Breast epithelium (tissue), 4 donors: ENCODE measurements at places on chromosomes 2 and 18.

GRCh38 chr18:14015416-14015815 is 100.1 kb upstream of the MC2R start:
- no peak for DNase-seq

GRCh38 chr2:45898819-45899218 is 247.3 kb downstream of the PRKCE start:
- DNase-seq = no peak

GRCh38 chr2:73952499-73953446 is 26.1 kb downstream of the DGUOK start:
- no peak for DNase-seq

- no peak for DNase-seq
Measured at GRCh38 chr18:42338683-42339082, 383.6 kb downstream of the PIK3C3 start.

DNA sequence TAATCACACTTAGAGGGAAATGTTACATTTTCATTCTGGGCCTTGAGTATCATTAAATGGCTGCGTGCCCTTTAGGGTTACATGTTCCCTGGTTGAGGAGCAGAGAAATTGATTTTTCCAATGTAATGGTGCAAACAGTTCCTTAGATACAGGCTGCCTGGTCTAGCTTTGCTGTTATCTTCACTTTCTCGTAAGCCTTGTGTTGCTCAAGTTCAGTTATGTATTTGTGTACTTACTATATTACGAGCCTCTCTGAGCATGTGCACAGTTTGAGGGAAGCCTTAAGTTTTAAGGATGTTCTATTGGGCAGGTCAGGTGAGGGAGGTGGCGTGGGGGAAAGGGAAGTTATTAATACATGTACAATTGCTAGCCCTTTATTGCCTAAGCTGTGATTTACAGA is 23.7 kb downstream of the CEP192 start:
- no peak for DNase-seq

DNA sequence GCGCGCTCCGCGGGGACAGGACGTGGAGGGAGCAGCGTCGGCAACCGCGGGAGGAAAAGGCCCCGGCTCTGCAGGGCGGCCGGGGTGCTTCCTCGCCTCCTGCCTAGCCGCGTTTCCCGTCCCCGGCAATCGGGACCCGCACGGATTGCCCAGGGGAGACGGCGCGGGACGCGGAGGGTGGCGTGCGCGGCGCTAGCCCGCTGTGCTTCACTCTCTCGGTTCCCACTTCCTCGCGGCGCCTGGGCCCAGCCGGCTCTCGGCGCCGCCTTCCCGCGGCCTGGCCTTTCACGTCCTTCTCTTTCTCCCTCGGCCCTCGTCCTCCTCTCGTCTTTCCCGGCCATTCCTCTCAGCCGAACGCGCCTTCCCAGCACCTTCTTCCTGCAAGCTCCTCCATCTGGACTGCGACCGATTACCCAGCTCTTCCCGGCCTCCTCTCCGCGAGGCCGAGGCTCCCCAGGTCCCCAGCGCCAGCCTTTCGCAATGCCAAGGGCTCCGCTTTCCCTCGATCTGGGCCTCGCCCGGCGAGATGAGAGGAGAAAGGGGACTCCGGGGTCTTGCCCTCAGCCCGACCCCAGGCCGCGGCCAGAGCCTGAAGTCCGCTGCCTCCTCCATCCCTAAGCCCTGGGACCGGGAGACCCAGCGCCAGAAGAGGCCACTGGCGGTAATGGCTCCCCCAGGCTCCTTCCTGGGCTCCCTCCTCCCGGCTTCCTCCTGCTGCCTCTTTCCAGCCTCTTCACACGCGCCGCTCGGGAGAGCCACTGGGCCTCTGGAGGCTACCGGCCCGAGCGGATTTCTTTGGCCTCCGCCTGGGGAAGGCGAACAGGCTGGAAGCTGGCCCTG is 34.3 kb upstream of the ATP6V1B1 start:
- DNase-seq = no peak

GRCh38 chr18:11951390-11951851 is 29.9 kb upstream of the IMPA2 start:
- no peak for DNase-seq

- no peak for DNase-seq
Measured at GRCh38 chr2:231996797-231997540, 35.5 kb downstream of the DIS3L2 start.

GRCh38 chr2:186862869-186863709 is 14.1 kb upstream of the ZSWIM2 start:
- no peak for DNase-seq

DNA sequence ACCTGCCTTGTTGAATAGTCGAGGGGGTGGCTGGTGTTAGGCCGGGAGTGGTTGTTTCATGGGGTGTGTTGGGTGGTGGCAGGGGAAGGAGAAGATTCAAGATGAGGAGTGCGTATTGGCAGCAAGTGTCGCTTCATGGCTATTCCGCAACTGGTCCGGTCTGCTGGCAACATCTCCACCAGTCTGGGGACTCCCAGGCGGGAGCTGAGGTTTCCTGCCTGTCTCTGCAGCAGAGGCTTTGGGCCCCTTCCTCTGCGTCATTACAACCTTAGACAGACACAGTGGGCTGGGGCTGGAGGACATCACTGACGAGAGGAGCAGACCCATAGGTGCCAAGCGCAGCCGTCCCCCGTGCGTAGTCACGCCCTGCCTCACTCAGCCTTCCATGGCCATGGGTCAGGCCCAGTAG is 64.0 kb upstream of the MCFD2 start:
- DNase-seq = no peak

GRCh38 chr2:54212456-54212855 is 43.6 kb downstream of the TSPYL6 start:
- DNase-seq = no peak

GRCh38 chr2:40440835-40441234 is 11.1 kb downstream of the SLC8A1 start:
- no peak for DNase-seq

DNA sequence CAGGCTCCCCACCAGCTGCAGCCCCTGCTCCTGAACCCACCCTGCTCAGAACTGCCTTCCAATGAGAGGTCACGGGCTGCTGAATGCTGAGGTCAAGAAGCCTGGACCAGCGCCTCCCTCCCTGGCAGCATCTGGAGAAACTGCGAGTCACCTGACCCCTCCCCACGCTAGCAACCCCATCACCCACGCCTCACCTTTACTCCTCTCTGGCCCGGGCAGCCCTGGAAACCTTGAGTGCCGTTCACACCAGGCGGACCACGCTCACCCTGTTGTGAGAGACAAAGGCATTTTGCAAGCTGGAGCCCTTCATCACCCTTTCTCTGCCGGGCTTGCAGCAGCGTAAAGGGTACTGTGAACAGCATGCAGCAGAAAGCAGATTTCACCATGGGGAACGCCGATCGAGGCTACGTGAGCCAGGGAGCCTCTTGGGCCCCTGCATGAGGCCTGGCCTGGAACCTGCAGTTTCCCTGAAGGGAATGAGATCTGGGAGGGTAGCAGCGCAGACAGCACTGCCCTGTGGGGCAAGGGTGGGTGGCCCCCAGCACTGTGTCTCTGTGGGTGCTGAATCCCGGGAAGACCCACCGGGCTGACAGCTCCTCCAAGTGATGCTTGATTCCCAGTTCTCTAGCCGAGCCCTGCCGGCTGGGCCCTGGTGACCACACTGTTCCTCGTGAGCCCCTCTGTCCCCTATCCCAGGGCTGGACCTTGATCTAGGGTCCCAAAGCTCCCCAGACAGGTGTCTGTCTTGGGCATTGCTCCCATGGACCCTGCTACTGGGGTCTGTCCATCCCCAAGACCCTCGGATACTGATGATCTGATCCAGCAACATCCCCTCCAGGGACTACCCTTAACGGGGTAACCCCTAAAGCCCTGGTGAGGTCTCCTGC is 53.8 kb downstream of the COL6A3 start:
- no peak for DNase-seq

- no peak for DNase-seq
Measured at GRCh38 chr2:110848519-110849030, 116.2 kb downstream of the ACOXL start.

- DNase-seq = no peak
Measured at GRCh38 chr18:73785300-73785699, 362.3 kb downstream of the FBXO15 start.

GRCh38 chr2:167388497-167388896 is 500.2 kb downstream of the XIRP2 start:
- no peak for DNase-seq

GRCh38 chr2:216415541-216415940 is 3.3 kb downstream of the SMARCAL1 start:
- DNase-seq = no peak

DNA sequence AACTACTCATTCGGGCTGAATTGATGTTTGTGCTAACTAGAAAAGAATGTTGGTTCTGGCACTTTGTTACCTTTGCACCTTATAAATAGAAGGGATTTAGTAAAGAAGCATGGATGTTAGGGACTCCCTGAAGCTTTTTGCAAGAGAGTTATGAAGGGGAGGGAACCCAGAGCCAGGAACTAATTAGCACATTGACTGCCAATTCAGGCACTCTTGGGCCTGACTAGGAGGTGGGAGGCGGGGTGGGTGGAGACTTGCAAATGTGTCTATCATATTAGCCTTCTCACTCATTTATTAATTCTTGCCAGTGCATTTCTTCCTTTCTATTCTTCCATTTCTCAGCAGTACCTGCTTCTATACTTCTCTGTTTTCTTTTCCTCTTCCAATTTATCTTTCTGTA is 1022.4 kb downstream of the TMEM182 start:
- DNase-seq = no peak

DNA sequence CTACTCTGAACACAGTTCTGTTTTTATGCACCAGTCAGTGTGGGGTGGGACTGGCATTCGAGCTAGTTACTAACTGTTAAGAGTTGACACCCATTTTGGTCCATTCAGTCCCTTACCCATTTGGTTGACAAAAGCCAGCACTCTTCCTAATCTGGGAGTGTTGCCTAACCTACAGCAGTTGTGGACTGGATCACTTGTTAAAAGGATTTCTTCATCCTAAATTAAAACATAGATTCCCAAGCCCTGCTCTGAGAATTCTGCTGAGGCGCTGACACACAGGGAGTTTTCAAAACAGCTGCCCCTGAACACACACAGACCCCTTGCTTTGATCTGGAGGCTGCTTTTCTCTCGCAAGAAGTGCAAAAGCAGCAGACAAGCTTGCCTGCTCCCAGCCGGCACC is 6.4 kb downstream of the TIMM21 start:
- DNase-seq = no peak

- no peak for DNase-seq
Measured at GRCh38 chr2:19505-19904, 26.8 kb downstream of the FAM110C start.

- no peak for DNase-seq
Measured at GRCh38 chr2:29269095-29269764, 154.0 kb downstream of the CLIP4 start.

DNA sequence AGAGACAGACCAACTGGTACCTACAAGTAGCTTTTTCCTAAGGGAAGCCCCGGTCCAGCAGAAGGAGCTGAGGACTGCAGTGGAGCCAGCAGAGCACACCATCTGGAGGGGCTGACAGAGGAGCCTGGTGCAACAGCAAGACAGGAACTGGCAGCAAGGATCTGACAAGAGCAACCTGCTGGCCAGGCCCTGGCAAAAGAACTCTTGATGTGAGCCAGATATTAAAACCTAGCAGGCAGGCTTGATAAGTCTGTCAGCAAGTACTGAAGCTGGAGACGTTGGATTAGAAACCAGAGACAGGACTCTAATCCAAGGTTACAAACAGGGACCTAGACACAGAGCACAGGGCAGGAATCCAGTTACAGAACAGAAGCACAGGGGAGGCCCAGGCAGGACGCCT is 260.7 kb upstream of the MGAT5 start:
- DNase-seq = no peak

- DNase-seq = no peak
Measured at GRCh38 chr2:216057688-216058193, 23.9 kb downstream of the PECR start.

- DNase-seq = no peak
Measured at GRCh38 chr2:176134035-176134434, 4.5 kb downstream of the HOXD8 start.

DNA sequence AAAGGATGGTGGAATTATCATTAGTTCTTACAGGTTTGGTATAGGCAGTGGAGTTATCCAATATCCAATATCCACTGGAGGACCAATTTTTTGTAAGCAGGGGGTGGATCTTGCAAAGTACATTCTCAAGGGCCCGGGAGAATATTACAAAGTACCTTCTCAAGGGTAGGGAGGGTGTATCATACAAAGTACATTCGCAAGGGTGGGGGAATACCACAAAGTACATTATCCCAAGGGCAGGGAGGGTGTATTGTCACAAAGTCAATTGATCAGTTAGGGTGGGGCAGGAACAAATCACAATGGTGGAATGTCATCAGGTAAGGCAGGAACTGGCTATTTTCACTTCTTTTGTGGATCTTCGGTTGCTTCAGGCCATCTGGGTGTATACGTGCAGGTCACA is 55.3 kb upstream of the TMEM87B start:
- no peak for DNase-seq

DNA sequence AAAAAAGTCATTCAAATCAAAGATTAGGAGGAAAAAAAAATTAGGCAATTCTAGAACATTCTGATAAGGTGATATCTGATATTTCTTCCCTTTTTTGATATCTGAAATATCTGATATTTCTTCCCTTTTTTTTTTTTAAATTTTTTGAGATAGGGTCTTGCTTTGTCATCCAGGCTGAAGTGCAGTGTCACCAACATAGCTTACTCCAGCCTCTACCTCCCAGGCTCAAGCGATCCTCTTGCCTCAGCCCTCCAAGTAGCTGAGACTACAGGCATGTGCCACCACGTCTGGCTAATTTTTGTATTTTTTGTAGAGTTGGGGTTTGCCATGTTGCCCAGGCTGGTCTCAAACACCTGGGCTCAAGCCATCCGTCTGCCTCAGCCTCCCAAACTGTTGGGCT is 33.9 kb downstream of the MEX3C start:
- no peak for DNase-seq

DNA sequence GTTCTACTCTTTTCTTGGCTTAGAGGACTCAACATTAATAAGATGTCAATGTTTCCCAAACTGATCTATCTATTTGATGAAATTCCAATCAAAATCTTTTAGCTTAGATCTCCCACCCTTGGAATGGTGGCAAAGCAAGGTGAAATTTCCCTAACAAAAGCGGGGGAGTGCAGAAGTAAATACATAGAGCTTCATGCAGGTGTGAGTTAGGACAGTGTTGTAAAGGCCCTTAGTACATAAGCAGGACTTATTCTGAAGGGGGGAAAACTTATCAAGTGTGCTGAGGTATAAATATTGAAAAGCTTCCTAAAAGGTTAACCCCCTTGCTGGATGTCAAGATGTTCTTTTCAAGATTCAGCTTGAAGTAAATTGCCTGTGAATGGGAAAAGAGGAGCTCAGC is 608.6 kb upstream of the CELF4 start:
- no peak for DNase-seq

DNA sequence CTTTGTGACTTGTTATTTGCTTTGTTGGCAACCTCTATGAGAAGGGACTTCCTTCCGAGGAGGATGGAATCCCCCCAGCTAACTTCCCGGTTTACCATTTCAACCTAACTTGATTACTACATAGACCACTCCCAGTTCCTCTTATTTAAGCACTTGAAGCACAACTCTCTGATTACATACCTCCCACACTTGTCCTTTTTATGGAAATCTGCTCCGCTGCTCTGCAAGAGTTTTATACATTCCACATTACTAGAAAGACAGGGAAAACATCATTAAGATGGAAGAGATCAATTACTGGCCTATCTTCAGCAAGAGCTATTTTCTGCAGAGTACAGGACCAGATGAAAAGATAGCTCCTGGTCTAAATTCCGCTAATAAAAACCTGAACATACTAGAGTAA is 160.0 kb upstream of the PGAP1 start:
- DNase-seq = no peak
